ENCODE measurements at places on chromosomes 4 and X.

- no peak for DNase-seq
Observed at GRCh38 chrX:38664285-38664684, 102.9 kb downstream of the TSPAN7 start.

GRCh38 chr4:8129785-8130184 lies 28.8 kb downstream of the ABLIM2 start:
- no peak for DNase-seq

GRCh38 chrX:21960569-21961541 lies 20.3 kb downstream of the SMS start:
- no peak for DNase-seq

DNA sequence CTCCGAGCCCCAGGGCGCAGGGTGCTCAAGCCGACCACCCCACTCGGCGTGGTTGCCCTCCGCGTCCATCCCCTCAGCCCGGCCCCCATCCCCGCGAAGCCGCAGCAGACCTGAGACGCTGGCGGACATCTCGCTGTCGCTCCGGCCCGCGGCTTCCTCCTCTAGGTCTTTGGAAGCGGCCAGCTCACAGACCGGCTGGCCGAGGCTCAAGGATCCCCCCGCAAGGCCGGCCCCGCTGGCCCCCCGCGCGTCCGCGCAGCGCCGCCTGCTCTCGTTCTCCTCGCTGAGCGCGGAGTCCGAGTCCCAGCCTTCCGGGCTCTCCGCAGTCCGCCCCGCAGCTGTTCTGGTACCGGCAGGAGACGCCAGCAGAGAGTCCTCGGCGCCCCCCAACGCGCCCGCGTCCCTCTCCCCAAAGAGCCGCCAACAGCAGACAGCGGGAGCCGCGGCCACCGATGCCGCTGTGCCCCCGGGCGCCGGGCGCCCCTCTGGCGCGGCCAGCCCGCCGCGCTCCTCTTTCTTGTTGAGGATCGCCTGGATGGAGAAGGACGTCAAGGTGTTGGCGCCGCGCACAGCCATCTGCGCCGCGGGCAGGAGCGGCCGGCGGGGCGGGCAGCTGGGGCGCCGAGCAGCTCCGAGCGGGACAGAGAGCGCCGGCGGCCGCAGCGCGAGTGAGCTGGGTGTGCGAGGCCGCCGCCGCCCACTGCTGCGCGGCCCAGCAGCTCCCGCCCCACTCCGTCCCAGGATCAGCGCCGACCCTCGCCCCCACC lies at the start of gene NKX3-2:
NKX3-2 (minus strand) TSS at position 670 of the 767 bp plus-strand sequence; CDS start at position 576, 94 bp downstream.
- no peak for DNase-seq

- DNase-seq = no peak
Observed at GRCh38 chr4:17811078-17811603, 362 bp downstream of the NCAPG start.

DNA sequence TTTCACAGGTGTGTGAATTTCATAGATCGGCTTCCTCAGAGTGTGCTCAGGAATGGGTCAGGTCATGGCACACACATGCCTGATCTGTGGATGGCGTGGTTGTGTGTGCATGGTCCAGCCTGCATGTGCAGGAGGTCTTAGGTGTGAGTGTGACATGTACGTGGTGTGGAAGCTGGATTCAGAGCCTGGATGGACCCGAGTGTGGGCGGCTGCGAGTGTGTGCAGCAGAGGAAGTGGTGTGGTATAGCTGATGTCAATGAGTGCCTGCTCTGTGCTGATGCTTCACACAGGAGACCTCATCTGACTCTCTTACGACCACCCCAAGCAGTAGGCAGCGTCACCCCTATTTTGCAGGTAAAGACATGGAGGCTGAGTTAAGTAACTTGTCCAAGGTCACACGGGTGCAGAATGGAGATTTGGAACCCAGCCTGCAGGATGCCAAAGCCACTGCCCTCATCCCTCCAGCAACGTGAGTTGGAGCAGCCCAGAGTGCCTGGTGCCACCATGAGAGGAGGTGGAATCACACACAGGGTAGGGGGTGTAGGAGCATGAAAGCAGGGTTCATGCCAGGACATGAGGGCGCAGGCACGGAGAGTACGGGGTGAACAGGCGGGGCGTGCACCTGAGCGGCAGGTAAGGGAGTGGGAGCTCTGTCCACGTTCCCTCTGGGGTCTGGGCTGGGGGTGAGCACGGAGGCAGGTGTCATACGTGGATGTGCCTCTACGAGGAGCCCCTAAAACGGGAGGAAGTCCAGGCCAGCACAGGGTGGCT lies 24.2 kb upstream of the C4orf50 start:
- no peak for DNase-seq

DNA sequence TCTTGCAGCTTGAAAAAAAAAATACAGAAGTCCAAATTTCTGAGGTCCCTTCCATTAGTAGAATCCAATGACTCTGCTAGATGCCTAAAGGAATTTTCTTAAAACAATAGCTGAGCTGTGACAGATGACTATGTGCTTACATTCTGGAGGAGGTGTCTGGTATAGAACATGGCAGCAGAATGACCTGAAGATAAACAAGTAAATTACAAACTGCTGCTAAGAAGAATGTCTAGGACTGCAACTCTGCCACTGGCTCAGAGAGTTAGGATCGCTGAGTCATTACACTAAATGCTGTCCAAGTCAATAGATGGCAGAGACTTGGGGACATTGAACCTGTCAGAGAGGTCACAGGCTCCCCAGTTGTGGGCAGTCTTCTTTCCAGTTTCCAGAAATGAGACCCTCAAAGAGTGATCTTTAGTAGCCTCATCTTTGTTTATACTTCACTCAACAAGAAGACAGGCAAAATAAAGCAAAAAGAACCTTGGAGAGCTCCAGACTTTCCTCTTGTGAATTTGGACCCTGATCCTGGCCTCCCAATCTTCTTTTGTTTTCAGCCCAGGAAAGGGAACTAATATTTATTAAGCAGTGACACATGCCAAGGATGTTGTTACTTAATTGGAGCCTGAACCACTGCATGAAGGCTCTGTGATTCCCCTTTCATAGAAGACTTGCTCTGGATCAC lies 56.4 kb upstream of the SCML1 start:
- no peak for DNase-seq

DNA sequence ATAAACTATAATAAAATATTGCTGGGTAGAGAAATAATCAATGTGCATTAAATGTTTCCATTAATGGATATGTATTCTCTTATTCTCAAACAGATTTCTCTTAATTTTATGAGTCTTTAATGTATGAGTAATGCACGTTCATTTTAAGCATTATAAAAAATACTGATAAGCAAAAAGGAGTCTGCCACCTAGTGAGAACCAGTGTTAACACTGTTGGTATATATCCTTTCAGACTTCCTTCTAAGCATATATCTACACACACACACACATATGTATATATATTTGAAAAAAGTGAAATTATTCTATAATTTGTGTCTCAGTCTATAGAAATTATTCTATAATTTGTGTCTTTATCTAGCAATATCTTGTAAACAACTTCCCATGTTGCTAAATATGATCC lies 49.9 kb upstream of the MTMR1 start:
- DNase-seq = no peak

GRCh38 chr4:183201331-183201730 lies 102.3 kb downstream of the WWC2 start:
- no peak for DNase-seq

GRCh38 chr4:39480902-39481695 lies 22.2 kb downstream of the LIAS start:
- no peak for DNase-seq
